Activated T-helper 9 cell treated with anti-CD3 and anti-CD28 coated beads, Interleukin-2, amount 50 U/mL, for 16 hours (primary cell): ENCODE measurements at places on chromosomes 3 and 15.

- DNase-seq: no peak
These were observed 52.9 kb downstream of the PGBD4 start for GRCh38 chr15:34154725-34155204.

DNA sequence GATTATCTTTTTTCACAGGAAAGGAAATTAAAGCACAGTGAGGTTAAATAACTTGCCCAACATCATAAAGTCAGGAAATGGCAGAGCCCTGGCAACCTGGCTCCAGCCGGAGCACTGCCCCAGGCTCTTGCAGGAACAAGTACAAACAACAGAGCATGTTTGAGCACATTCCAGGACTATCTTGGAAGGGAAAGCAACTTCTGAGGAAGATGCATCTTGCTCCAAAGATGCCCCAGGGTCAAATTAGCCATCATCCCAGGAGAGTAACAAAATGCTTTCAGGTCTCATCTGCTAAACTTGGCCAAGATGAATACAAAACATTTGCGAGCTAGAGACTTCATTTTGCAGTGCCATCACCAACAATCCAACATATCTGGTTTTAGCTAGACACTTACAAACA, 162.4 kb upstream of the LRRN1 start:
- no peak for DNase-seq

DNA sequence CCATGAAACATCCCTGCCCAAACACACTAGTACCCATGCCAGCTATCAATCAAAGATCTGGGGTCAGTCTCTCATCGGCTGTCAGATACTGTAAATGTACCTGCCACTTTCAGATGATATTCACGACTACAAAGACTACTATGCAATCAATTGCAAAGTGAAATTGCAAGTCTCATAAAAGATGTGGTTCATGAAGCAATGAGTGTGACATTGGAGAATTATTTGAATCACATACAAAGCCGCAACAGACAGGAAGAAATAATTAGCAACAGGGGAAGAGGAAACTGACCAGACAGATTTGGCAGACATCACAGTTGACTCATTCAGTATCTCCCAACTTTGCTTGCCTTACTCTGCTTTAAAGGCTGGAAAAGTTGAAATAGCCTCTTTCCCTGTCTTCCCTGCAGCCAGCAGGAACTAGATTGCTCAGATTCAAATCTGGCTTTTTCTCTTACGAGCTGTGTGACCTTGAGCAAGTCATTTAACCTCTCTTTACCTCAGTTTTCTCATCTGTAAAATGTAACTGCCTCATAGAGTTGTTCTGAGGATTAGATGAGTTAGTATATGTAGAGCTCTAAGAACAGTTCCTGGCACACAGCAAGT, 95.7 kb upstream of the C3orf80 start:
- no peak for DNase-seq

- DNase-seq: no peak
These were observed 6.5 kb upstream of the TM4SF19 start for GRCh38 chr3:196344663-196345062.

- DNase-seq: no peak
These were observed 25.2 kb upstream of the MAGEF1 start for GRCh38 chr3:184737063-184737462.

DNA sequence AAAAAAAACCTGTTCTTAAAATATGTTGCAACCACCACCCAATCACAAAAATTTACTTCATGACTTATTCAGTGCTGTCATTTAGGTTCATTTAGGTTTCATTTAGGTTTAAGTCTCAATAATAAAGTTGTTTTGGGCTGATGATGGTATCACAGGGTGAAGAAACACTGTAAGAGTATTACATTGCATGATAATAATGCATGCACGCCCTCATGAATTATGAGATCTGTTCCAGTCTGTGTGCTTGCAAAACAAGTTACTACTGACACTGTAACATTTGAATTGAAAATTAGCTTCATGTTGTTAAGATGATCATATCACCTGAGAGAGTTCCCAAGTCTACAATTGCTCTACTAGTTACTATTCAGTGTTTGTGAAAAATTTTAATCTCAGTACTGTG, at the start of gene AADACL2:
Gene AADACL2, plus strand, starts transcription at position 315 of the 400 bp plus-strand sequence. CDS start 109 bp downstream, outside the sequence.
- DNase-seq: no peak

DNA sequence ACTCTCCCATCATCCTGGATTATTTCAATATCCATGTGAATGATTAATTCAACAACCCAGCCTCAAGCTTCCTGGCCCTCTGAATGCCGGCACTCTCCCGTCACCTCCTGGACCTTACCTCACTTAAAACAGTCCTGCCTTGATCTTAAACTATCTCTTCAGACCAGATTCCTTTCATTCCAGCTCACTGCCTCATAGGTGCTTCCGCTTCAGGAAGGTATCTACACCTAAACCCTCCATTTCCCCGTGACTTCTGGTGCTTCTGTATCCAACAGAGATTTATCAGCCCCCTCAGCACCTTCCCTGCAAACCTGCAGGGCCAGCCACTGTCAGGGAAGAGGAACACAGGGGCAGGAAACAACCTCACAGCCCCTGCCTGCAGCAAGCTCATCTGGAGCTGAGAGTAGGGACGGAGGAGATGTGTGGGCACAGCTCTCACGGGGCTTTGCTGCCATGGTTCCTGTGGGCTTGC, 98.9 kb upstream of the TJP1 start:
- DNase-seq: no peak

- DNase-seq: no peak
These were observed 11.9 kb downstream of the LRCH3 start for GRCh38 chr3:197802779-197803459.

- no peak for DNase-seq
These were observed 84.9 kb upstream of the ETV5 start for GRCh38 chr3:186193534-186194450.

GRCh38 chr3:147812186-147812911, 403.2 kb downstream of the ZIC1 start:
- no peak for DNase-seq

DNA sequence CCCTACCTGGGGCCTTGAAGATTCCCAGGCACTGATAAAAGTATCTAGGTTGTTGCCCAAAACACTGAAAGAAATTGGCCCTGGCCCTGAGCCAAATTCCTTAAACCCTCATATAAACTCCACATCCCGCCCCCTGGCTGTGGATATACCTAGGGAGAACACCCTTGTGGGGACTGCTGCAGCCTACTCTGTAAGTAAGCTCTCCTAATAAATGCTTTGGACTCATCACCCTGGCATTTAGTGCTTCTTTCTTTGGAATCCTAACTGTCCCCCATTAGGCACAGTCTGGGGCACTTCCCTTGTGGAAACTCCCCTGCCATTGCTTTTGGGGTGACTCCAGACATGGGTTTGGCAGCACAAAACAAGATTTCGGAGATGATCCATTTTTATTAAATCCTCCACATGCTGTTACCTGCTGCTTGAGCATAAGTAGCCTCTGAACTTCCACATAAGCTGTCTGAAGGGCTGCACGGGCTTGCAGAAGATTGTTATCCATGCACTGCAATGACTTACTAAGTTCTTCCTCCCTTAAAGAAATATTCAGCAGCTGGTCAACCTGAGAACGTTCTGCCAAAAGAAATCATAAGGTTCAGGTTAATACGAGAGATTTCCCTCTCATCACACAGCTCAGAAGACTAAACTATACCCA, 46.4 kb downstream of the ZNF106 start:
- no peak for DNase-seq

GRCh38 chr3:67083277-67083676, 85.2 kb downstream of the KBTBD8 start:
- peak; percentile 25 for DNase-seq

- no peak for DNase-seq
These were observed 7.6 kb downstream of the HSPBAP1 start for GRCh38 chr3:122786066-122786465.

DNA sequence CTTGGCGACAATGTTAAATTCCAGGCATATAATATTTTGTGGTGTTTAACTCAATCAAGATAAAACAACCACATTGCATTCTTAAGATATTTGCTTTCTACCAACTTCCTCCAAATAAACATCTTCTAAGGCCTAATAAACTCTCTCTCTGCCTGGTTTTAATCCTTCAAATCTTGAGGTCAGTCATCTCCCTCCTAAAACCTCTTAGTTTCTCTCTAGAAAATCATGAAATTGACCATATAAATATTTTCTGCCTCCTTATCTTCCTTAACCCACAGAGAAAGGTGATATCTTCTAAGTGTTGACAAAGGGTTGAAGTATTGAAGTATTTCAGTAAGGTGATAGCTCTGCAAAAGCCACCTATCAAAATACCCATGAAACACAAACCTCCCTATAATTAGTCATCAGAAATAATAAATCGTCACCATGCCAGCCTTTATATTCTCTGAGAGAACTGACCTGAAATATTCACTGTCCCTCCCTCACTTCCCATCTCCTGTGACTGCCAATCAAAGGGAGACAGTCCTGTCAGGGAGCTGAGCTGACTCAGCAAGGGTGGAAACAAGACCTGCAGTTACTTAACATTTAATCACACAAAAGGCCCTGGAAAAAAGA, 1261.1 kb downstream of the ROBO1 start:
- no peak for DNase-seq

DNA sequence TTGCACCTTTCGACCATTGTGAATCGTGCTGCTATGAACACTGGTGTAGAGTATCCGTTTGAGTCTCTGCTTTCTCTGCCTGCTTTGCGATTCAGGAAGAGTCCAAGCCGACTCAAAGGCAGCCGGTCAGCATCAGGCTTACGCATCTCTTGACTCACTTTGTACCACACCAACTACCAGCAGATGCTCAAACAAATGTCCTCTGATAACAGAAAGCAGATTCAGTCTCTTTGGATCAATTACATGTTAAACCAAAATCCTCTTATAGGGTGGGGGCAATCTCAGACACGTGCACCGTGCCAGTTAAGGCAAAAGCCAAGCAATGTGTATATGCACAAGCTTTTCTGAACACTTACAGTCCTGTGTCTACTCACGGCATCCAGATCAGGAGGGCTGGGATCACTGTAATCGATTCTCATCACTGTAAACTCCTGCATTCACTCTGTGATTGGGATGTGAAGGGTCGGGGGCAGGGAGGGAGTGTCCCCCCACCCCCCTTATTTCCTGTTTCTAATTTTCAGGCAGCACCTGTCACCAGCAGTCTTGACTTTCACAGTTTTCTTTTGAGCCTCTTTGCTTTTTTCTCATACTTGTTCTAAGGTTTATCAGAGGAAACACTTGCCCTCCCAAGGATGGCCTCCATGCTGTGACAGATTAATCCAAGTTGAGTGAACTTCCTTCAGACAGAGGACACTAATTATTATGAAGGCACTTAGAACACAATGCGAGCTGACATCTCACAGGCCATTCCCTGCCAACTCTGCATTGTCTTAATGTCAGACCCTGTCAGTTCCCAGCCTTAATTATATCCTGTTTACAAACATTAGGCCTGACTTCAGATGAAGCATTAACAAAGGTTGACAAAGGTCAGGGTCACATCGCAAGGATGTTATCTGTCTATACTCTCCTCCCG, 153.5 kb downstream of the MECOM start:
- DNase-seq: no peak

DNA sequence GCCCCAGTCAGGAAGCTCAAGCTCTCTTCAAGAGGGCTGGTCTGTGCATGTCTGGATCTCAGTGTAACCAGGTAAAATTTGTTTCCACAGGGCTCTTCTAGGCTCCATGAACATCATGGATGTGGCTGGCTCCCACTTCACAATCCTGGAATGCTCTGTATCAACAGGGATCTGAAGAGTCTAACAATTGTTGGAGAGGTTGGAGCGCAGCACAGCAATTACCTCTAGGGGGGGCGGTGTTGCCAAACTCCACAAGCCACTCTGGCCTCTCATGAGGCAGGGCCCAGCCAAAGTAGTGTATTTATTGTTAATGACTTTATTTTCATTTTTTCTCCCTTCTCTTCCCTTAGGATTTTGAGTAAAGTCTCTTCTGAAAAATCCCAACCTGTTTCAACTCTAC, 6.1 kb upstream of the EIF2B5 start:
- no peak for DNase-seq

- no peak for DNase-seq
These were observed 503.4 kb upstream of the MDFIC2 start for GRCh38 chr3:70815817-70816216.
